ENCODE measurements at places on chromosomes 7 and 10.
A peak's percentile ranks its signal among the peaks of the same experiment; 100 is the strongest.

- no peak for DNase-seq
These were observed 88.9 kb downstream of the ELFN1 start for GRCh38 chr7:1758859-1759521.

GRCh38 chr7:99373091-99374066 is 1.2 kb upstream of the ARPC1B start:
- DNase-seq = no peak

- no peak for DNase-seq
These were observed 192.9 kb downstream of the ZMYND11 start for GRCh38 chr10:327889-328852.

DNA sequence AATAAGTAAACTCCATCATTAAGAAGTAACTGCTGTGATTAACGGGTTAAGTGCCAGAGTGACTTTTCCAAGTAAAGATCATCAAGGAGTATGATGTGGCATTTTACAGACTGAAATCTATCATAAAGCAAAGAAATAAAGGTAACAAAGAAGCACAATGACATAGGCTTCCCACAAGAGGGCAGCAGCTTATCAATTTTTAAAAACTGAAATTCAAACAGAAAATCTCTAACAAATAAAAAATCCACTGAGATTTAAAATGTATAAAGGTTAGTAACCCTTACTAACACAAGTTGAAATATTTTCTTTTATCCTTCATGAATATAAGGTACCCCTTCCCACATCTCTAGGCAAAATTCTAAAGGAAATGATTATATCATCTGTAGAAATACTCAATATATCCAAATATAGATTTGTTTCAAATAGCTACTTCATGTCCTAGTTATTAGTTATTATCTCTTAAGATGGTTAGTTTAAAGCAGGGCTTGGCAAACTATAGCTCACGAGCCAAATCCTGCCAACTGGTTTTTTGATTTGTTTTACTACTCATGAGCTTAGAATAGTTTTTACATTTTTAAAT is 29.2 kb downstream of the FAM3C start:
- peak; percentile 4 for DNase-seq

- DNase-seq = no peak
These were observed 16.7 kb upstream of the CLIP2 start for GRCh38 chr7:74272305-74273038.

DNA sequence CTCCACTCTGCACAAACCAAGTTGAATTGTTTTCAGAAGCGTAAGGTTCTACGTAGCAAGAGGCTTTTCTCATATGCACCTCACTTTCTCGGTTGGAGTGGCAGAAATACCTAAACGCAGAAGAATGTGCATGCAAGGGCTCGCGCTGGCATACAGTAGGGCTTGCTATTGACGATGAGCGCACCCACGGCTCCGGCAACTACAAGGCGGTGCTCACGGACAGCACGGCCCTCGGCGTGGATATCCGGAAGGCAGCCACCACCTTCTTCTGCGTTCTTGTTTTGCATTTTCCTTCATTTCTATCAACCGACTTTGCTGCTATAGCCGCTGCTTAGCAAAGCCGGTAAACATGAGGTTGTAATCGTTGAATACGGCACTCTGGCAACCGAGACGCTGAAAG is 51.1 kb upstream of the UBE3C start:
- DNase-seq = no peak

DNA sequence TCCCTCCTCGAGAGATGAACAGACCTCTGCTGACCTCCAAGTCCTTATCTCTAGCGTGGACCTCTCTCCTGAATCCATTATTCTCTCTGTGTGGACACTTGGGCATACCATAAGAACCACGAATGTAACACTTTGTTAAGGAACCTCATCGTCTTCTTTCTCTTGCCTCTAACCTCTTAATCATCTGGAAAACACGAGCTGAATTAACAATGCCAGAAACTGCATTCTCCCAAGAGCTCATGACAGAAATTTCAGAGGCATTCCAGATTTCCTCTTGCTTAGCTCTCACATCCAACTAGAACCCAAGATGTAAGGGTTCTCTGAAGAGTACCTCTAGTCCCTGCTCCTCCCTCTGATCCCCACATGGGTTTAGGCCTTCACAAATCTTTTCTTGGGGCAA is 101.5 kb downstream of the TRIL start:
- no peak for DNase-seq

DNA sequence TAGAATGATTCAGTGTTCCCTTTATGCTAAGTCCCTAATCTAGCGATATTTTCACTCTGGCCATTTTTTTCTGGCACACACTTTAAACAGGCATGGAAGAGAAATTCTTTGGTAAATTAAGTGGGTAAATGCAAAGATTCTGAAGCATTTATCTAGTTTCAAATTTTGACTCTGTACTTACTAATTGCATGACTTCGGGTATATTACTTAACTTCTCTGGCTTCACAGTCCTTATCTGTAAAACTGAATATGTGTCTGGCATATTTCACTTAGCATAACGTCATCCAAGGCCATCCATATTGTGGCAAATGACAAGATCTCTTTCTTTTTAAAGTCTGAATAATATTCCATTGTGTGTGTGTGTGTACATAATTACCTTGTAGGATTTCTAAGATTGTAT is 114.5 kb downstream of the MBL2 start:
- DNase-seq = no peak

- DNase-seq = no peak
These were observed 39.8 kb upstream of the MSRB2 start for GRCh38 chr10:23055424-23056185.

DNA sequence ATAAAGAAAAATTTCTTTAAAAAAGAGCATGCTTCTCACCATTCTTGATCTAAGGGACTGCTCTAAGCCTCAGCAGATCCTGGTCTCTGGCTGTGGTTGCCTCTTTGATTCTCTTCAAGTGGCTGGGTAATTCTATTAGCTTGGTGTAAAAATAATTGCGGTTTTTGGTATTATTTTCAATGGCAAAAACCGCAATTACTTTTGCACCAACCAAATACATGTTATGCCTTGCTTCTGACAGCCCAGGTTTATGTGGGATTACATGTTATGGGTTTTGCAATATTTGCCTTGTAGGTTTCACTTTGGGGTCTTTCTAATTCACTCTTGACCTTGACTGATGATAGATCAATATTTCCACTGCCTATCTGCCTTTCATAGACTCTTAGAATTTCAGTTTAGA is 20.0 kb upstream of the CREB5 start:
- DNase-seq = no peak

- DNase-seq = no peak
These were observed 1002.9 kb upstream of the KCND2 start for GRCh38 chr7:119270045-119270464.

DNA sequence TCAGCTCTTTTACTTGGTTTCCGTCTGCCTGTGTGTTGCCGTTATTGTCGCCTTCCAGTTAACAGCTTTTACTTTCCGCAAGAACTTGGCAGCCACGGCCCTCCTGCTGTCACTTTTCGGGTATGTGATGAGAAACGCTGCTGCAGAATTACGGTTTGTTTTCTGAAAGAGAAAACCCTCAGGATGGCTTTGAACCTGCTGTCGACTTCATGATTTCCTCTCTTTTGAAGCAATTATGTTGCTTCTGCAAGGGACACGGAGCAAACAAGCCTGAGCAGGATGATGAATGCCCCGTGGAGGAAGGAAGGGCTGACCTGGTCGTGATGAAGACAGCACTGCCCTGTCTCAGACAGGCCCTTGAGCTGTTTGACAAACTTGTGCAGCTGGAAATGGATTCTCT is 339.8 kb downstream of the ABCA13 start:
- DNase-seq = no peak

GRCh38 chr7:158740013-158740656 is 35.5 kb upstream of the NCAPG2 start:
- no peak for DNase-seq

DNA sequence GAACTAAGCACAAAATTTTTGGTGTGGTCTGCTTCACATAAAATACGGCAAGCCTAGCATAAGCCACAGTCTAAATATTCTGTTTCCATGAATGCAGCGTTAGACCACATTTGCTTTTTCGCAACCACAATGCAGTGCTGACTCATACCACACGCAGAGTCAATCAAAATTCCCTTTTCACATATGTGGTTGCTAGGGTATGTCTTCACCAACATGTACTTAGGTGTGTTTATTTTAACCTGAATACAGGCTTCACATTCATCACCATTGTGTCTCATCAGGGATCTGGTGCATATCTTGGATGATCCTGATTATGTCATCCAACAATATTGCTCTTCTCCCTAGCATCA is 90.8 kb downstream of the CHN2 start:
- peak; percentile 4 for DNase-seq

GRCh38 chr7:157851501-157852067 is 514.8 kb downstream of the DNAJB6 start:
- DNase-seq = peak; percentile 23

DNA sequence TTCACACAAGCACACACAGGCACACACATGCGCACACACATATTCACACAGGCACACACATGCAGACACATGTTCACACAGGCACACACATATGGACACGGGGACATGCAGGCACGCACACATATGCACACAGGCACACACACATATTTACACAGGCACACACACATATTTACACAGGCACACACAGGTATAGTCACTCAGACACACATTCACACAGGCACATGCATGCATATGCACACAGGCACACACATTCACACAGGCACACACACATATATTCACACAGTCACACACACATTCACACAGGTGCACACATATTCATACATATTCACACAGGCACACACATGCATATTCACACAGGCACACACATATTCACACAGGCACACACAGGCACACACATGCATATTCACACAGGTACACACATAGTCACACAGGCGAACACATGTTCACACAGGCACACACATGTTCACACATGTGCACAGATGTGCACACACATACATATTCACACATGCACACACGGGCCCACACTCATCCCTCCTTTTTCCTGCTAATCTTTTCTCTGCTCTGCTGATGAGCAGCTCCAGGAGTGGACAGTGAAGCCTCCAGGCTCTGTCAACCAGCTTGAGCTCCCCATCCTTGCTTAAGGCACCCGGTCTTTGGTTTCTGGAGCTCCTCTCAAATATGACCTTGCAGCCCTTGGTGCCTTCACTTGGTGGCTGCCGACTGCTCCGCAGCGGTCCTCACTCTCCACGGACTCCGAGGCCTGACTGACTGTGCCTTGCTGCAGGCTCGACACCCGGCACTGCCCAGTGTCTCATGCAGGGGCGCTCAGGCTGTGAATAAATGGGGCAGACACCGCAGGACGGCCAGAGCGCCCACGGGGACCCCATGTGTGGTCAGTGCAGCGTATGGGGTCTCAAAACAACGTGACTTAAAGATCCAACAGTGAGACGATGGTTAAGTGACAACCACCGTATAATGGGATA is 581.2 kb upstream of the MGMT start:
- DNase-seq = no peak

DNA sequence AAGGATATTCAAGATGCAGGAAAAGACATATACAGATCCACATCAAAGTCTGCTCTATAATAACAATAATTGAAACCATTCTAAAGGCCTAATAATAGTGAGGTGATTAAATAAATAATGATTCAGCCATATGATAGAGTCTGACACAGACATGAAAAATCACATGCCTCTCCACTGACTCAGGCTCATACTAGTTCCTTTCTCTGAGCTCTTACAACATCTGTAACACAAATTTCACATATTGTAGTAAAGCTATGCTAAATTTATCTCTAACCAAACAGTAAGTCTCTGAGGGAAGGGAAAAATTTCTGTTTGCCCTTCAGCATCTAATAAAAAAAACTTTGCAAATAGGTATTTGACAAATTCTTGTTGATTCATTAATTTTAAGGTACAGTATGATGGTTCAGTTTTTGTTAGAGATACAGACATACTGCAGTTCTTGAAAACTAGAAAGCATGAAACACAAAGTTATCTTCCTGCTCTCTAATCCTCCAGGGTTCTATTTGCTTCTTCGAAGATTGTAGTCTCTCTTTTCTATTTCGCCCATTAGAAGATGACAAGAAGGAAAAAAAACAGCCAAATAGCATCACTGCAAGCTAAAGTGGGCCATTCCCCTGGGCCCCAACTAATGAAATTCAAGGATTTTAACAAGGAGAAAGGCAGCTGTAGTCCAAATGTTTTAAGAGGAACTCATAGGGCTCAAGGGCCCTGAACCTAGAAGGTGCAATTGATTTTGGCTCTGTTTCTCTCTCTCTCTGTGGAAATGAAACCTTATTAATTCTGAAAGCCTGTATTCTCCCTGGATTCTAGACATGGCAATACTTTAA is 53.9 kb downstream of the CUBN start:
- DNase-seq = no peak

- DNase-seq = no peak
These were observed 31.6 kb downstream of the NCAPG2 start for GRCh38 chr7:158672975-158673374.

DNA sequence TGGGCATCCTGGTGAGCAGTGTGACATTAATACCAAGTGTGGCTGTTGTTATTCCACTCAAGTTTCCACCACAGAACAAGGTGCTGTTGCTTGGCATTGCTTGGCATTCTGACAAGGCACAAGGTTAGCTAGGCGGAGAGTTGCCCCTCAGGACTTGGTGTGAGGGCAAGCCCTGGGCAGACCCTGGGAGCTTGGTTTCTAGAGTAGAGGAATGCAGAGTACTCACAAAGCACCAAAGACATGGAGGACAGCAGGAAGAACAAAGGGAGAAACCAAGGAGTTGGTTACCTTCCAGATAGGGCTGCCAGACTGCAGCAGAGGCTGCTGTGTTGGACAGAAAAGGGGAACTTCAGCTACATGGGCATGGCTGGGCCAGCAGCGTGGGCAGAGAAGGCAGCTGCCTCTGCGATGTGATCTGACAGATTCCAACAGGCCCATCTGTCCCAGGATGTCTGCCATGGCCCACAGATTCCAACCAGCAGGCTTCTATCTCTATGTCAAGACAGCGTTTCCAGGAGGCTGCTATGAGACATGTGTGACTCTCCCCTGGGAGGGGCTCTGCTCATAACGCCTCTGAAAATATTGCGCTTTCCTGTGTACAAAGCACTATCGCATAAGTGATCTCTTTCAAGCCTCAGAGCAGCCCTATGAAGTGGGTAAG is 1.8 kb downstream of the GOLGA7B start:
- no peak for DNase-seq

DNA sequence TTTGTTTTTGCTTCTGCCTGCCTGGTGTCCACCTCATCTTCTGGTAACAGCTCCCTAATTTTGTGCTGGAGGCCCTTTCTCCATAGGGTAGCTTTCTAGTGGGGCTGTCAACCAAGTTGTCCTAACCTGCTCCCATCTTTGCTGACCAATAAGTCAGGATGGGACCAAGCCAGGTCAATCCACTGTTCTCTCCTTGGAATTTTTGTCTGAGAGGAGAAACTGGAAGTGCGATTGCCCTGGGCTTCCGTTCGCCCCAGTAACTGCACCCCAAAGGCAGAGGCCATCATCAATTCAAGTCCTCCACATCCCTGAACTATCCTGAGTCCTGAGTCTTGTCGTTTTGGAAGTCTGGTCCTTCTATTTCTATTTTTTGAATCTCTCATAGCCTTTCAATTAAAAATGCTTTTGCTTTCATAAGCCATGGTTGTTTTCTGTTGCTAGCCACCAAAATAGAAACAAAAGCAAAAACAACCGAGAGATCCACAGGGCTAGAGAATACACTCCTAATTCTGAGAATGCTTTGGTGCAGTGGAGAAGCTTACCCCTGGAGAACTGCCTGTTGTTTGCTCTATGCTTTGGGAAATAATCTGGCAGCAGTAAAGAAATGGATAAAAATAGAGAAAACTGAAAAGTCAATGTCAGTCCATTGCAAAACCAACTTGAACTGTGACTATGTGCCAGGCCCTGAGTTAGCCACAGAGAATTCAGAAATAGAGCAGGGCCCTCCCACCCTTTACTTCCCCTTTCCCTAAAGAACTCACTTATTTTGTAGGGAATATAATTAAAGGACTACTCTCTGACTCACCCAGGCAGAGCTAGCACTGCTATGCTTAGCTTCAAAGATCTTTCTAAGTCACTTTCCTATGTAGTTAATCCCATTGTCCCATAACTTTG is 368.1 kb downstream of the CXCL12 start:
- no peak for DNase-seq

Data from activated CD8-positive, alpha-beta memory T cell treated with anti-CD3 and anti-CD28 coated beads for 1 hour (primary cell).